ENCODE measurements at places on chromosomes 7 and 10.

GRCh38 chr10:22481687-22482539 lies 136.6 kb downstream of the SPAG6 start:
- no peak for DNase-seq

- DNase-seq = no peak
These were observed 12.1 kb upstream of the NPVF start for GRCh38 chr7:25240340-25240739.

DNA sequence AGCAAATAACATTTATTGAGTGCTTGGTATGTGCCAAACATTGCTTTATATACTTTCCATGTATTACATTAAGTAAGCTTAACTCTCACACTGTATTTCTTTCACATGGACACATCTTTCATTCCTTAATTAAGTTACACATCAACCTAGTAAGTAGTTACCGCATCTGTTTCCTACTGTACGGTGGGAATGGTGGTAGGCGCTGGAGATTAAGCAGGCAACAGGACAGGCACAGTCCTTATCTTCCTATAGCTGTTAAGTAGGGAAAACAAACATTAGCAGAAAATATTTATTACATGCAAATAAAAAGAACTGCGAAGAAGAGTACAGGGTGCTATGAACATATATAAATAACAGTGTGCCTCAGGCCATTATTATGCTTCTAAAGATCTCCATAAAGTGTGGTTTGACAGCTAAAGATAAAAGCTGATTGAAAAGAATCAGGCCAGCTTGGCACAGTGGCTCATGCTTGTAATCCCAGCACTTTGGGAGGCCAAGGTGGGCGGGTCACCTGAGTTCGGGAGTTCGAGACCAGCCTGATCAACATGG lies 105.0 kb downstream of the SUGCT start:
- no peak for DNase-seq

DNA sequence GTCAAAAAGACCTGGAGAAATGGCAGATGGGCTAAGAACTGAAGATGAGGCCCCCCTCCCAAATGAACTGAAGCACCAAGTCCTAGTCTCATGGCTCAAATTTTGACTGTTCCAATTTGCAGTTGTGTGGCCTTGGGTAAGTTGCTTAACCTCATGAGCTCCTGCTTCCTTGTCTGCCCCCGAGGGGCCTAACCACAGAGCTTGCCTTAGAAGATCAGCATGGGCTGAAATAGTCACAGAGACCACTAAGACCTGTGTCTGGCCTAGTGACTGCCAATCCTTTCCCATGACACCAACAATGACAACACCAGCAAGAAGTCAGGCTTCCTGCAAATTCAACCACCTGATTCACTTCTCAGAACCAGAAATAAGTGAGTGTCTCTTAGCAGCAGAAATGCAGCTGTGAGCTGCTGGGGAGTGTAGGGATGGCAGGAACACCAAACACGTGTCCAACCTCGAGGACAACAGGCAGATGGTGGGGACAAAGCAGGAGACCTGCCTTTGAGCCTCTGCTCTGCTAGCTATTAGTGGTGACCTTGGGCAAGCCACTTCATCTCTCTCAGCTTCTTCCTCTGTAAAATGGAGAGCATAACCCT lies 23.7 kb downstream of the CRHR2 start:
- DNase-seq = no peak

GRCh38 chr10:50563906-50564305 lies 59.9 kb downstream of the SGMS1 start:
- no peak for DNase-seq

GRCh38 chr7:120873401-120873800 lies 15.5 kb upstream of the TSPAN12 start:
- DNase-seq = peak; percentile 2

- no peak for DNase-seq
These were observed 347 bp downstream of the LBX1 start for GRCh38 chr10:101228966-101229265.

- peak; percentile 6 for DNase-seq
These were observed 21.6 kb upstream of the NUP205 start for GRCh38 chr7:135536150-135536549.

GRCh38 chr10:1315178-1315577 lies 259.0 kb downstream of the WDR37 start:
- DNase-seq = no peak

GRCh38 chr10:3737864-3738263 lies 47.1 kb downstream of the KLF6 start:
- DNase-seq = no peak

GRCh38 chr10:78716043-78716660 lies 352.6 kb upstream of the ZMIZ1 start:
- no peak for DNase-seq

- DNase-seq = no peak
These were observed 242.6 kb downstream of the GLRX3 start for GRCh38 chr10:130378556-130379400.

DNA sequence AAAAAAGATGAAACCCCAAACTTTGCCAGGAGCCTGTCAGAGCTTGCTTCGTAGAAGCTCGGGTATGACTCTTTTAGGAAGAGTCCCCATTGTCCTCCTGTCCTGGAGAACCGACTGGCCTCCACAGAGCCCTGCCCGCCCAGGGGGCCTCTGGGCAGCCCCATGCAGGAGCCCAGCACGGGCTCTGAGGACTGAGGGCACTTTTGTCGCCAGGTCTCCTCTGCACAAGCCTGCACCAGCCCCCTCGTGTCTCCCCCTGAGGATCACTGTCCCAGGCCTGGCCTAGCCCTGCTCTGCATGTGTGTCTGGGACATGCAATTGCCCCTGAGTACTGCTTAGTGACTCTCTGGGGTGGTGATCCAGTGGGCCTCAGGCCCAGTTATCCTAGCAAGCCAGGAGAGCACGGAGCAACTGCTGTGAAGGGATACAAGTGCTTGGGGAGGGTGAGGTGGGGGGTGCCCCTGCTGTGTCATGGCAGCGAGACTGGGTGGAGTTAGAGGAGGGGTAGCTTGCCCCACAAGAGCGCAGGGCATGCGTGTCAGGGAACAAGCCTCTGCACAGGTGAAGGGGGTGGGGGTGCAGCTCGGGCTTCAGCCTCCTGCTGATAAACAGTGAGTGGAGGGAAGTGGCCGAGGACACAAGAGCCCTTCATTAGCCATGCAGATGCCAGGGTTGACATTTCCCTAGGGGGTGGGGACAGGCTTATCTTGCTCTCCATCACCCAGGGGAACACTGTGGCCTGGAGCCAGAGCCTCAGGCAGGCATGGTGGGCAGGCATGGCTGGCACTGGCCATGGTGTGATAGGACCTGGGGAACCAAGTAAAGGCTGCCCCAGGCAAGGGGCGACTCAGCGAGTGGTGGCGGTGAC lies 143.4 kb downstream of the C10orf105 start:
- DNase-seq = no peak

DNA sequence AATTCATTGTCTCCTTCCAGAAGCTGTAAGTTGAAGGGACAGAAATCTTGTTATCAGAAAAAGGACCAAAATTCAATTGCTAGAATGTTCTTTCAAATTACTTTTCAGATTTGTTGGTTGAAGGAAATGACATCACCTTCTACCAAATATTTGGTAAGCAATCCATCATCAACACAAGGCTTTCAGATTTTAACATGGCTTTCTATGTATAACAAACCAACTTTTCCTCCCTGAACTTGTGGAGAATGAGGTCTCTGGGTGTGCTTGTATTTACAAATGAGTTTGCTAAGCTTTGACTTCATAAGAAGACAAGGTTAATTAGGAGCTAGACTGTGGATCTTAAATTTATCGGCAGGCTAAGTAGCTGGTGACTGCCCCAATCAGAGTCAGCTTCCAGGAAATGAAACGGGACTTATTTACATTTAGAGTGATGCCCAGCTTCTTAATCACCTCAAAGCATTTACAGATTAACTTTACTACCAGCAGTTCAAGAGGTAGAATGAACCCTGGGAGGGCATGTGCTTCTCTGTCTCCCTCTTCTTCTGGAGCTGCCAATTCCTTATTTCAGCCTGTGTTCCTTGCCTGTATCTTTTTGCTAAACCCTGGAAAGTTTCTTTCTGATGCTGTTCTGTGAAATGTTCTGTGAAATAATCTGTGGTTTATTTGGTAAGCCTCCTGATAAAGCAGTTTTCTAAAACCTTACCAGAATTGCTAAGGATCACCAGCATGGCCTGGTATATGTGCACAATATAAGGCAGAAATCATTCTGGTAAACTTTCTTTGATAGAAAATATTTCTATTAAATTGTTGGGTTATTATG lies 248.8 kb upstream of the FZD8 start:
- DNase-seq = no peak

DNA sequence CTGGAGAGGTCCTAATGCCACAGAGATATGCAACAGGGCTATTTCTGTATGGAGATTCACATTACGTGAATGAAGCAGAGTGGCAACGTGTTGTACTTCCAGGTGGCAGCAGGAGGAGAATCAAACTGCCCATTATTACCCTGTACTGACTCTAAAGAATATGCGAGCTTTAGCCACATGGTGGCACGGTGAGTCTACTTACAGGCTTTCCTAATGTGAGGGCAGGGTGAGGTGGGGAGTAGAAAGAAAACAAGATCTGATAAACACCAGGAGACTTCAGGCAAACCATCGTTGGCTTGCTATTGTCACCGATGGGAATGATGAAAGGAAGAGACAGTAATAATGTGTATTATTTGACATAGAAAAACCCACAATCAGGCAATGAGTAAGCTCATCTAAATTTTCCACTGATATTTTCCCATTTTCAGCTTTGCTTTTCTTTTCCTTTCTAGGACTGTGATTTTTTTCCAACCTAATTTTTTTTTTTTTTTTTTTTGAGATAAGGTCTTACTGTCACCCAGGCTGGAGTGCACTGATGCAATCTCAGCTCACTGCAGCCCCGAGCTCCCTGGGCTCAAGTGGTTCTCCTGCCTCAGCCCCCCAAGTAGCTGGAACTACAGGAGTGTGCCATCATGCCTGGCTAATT lies 164.3 kb downstream of the BTAF1 start:
- peak; percentile 85 for DNase-seq

GRCh38 chr7:51077987-51078370 lies 238.6 kb downstream of the COBL start:
- DNase-seq = no peak

DNA sequence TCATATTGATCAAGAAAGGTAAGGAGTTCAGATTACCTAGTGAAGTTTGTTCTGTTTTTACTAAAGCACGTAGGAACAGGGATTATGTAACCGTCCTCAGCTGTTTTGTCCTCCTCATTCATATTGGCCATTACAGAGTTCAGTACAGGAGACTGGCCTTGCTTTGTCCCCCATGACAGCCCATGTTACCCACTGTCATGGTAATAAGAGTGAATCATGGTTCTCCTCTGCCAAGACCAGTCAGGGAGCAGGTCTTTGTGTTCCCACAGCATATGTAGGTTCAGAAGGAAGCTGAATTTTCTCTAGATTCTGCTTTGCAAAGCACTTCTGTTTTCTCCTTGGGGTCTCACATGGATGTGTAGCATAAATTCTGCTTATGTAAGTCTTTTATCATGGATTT lies 106.2 kb upstream of the GPR141 start:
- no peak for DNase-seq

- DNase-seq = no peak
These were observed 9.3 kb downstream of the RCC1L start for GRCh38 chr7:75064291-75064690.

- peak; percentile 77 for DNase-seq
These were observed 21.6 kb upstream of the KLF6 start for GRCh38 chr10:3806603-3807002.

DNA sequence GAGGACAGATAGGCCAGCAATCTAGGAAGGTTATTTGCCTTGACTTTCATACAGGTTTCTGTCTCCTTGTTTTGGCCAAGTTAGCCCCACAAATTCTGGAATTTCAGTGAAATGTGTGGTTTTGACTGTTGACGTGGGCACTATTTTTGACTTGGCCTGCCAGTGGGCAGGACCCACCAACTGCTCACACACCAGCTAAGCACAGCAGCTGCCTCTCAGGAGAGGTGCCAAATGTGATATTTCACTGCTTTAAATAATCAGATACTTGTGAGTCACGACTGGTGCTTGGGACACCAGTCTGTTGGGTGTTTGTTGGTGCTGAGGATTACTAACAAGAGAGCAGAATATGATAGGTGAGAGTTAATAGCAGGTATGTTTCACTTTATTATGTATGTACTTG lies 409.7 kb upstream of the MTPN start:
- peak; percentile 8 for DNase-seq

DNA sequence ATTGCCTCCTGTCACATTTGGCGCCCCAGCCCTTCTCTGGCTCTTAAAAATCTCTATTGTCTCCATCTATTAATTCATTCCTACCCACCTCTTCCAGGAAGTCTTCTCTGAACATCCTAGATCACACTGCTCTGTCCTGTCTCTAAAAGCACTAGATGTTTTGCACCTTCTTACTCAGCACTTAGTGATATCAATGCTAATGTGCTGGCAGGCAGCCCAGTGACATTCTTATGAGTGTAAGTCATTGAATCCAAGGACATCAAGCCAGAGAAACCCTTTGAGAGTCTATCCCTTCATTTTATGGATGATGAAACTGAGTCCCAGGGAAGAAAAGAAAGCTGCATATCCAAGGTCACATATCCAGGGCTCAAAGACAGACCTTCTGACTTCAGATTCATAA lies 48.3 kb upstream of the PAX2 start:
- peak; percentile 36 for DNase-seq

GRCh38 chr10:7563368-7563767 lies 103.4 kb downstream of the ITIH5 start:
- DNase-seq = peak; percentile 17

DNA sequence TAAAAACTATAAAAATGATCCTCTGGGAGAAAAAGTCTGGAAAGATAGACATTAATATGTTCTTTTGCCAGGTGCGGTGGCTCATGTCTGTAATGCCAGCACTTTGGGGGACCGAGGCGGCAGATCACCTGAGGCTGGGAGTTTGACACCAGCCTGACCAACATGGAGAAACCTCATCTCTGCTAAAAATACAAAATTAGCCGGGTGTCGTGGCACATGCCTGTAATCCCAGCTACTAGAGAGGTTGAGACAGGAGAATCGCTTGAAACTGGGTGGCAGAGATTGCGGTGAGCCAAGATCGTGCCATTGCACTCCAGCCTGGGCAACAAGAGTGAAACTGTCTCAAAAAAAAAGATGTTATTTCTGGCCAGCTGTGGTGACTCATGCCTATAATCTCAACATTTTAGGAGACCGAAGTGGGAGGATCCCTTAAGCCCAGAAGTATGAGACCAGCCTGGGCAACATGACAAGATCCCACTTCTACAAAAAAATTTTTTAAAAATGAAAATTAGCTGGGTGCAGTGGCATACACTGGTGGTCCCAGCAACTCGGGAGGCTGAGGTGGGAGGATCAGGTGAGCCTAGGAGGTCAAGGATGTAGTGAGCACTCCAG lies 101.9 kb upstream of the LRRN3 start:
- DNase-seq = no peak

- peak; percentile 92 for DNase-seq
These were observed 142.9 kb upstream of the ZMIZ1 start for GRCh38 chr10:78925800-78926319.

- DNase-seq = no peak
These were observed 99.6 kb downstream of the LHPP start for GRCh38 chr10:124561206-124561605.

DNA sequence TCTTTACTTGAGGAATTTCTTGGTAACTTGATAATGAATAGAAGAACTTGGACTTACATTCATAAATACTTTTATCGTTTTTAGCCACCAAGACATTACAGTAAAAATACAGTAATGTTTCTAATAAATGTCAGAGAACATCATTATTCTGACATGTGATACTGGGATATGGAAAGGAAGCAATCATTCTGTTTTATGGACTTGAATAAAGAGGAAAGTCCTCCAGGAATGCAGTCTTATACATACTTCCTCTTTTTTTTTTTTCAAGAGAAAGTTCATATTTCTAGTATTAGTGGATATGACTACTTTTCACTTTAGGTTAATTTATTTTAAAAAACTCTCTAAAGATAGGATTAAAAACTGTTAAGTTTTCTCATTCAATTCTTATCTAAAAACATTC lies 220.0 kb upstream of the SEMA3C start:
- DNase-seq = no peak

Data from astrocyte of the spinal cord (primary cell).